ENCODE measurements at places on chromosomes 1 and 21.

DNA sequence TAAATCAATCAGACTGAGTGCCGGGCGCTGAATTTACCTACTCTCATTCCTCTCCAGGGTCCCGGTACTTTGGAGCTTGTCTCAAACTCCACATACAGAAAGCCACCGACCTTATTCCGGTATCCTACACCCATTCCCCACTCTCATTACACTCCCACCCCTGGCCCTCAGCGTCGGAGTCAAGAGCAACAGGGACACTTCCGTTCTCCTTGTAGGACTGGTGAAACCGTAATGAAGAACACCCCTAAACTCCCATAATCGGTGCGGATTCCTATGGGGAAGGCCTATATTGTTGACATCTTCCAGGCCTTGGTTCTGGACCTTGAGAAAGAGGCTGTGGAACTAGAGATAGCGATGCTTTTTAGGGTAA lies 798 bp downstream of the ZBED6 start:
- DNase-seq: peak; percentile 38

- no peak for DNase-seq
Observed at GRCh38 chr1:24374891-24375786, 38.4 kb downstream of the STPG1 start.

DNA sequence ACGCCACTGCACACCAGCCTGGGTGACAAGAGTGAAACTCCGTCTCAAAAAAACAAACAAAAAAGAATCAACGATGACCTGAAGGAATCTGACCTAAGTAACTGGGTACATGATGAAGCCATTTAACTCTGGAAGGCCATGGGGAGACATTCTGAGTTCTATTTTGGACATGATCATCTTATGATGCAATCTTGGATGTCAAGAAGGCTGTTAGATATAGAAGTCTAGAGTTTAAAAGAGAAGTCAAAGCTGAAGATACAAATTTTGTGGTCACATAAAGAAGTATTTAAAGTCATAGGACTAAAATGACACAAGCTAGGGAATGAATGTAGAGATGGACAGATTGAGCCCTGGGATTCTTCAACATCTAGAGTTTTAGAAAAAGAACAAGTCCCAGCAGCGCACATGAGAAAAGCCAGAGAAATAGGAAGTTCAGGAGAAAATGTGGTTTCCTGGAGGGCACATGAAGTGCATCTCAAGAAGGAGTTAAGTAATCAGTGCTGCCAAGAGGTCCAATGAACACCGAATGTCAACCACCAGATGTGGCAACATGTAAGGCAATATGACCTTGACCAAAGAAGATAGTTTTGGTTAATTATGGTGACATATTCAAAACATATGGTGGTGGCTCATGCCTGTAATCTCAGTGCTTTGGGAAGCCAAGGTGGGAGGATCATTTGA lies 26.8 kb downstream of the ELK4 start:
- no peak for DNase-seq

GRCh38 chr1:197955486-197956394 lies 38.6 kb downstream of the LHX9 start:
- no peak for DNase-seq

DNA sequence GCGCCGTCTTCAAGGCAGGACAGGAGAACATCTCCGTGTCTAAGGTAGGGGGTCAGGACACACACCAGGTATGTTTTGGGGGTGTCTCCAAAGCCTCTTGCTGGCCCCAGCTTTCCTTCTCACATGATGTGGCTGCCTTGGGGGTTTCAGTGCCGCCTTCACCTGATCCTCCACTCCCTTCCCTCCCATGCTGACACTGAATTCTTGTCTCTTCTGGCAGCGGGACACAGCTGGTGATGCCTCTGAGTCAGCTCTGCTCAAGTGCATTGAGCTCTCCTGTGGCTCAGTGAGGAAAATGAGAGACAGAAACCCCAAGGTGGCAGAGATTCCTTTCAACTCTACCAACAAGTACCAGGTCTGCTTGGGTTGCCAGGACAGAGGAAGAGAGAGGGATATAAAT lies 13.5 kb downstream of the ATP1A2 start:
- DNase-seq: peak; percentile 48

- no peak for DNase-seq
Observed at GRCh38 chr1:94015489-94015817, 105.5 kb downstream of the ABCA4 start.

DNA sequence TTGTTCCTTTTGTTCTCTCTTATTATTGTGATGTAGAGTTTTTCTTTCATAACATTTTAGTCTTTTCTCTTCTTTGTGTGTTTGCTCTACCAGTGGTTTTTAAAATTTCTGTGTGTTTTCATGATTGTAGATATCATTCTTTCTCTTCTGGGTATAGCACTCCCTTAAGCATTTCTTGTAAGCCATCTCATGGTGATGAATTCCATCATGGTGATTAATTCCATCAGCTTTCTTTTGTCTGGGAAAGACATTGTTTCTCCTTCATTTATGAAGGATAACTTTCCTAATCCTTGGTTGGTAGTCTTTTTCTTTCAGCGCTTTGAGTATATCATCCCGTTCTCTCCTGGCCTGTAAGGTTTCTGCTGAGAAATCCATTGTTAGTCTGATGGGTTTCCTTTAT lies 22.7 kb downstream of the CD55 start:
- DNase-seq: no peak

DNA sequence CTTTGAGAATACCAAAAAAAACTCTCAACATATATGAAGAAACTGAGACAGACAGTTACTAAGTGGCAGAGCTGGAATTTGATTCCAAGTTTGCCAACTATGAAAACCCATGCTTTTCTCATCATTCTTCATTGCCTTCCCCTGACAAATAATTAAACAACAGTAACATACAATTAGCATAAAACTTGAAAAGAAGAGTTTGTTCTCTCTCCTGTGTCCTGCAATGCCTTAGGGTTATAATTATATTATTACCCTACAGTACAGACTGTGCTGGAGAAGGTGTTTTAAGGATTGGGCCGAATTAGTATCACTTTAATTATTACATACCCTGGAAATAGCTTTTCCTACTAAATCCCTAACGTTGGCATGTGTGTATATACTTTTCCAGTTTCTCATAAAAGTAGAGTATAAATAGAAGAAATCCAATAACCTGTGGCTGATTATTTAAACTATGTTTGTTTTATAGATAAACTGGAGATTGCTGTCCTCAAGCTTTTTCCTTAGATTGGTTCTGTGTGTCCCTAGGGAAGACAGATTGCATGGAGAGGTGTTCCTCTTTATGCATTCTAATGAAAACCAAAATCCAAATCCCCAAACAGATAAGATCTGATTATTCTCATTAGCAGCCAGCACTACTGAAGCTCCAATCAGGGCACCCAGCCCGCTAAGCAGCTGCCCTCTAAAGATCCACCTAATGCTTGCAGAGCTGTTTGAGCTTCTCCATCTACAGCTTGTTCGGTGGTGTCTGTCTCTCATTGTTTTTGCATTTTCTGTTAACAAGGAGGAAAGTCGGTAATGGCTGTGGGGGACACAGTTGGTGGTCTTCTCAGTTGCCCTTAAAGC lies 156.3 kb downstream of the TM2D1 start:
- no peak for DNase-seq

DNA sequence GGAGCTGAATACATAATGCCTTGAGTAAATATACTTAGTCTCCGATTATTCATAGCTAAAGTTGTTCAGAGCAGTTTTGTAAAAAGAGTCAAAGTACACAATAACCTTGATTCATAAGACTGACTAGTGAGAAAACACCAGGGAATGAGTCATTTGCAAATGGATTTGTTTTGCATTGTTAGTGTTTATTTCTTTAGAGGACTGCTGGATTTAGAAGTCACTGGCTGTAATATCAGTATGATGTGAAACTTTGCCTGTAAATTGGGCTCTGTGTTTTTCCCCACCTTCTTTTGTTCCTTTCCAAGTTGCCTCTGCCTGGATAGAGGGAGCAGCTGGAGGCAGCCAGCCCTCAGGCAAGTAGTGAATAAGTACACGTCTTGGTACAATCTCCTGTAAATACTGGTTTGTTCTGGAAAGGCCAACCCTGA lies 474.7 kb downstream of the NUF2 start:
- no peak for DNase-seq

DNA sequence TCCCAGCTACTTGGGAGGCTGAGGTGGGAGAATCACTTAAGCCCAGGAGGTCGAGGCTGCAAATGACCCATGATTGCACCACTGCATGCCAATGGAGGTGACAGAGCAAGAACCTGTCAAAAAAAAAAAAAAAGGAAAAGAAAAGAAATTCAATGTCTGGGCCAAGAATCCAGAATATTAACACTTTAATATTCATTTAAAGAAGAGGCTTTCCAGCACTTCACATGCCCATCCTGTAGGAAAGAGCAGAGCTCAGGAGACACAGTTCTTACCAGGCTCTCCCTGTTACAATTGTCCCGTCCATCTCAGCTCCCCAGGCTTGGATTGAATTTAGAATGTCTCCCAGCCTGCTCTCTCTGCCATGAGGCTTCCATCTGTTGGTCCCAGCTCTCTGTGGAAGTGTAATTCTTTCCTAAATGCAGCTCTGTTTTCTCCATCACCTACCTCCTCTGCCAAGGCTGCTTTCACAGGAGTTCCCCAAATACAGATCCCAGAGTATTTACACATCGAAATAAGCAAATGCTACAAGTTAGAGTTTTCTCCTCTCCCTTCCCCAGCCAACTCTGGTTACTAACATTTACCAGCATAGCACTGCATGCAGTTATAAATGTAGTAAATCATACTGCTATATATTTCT lies 116.6 kb upstream of the CDC42BPA start:
- DNase-seq: no peak

- DNase-seq: no peak
Observed at GRCh38 chr1:157652859-157653493, 47.6 kb downstream of the FCRL3 start.

- DNase-seq: no peak
Observed at GRCh38 chr21:44324106-44324853, 14.9 kb downstream of the CFAP410 start.

- DNase-seq: no peak
Observed at GRCh38 chr21:31878831-31879230, 6.0 kb downstream of the HUNK start.

- peak; percentile 68 for DNase-seq
Observed at GRCh38 chr1:2213576-2214505, 14.3 kb upstream of the SKI start.

GRCh38 chr1:37570528-37571334 lies 14.0 kb downstream of the DNALI1 start:
- DNase-seq: no peak

DNA sequence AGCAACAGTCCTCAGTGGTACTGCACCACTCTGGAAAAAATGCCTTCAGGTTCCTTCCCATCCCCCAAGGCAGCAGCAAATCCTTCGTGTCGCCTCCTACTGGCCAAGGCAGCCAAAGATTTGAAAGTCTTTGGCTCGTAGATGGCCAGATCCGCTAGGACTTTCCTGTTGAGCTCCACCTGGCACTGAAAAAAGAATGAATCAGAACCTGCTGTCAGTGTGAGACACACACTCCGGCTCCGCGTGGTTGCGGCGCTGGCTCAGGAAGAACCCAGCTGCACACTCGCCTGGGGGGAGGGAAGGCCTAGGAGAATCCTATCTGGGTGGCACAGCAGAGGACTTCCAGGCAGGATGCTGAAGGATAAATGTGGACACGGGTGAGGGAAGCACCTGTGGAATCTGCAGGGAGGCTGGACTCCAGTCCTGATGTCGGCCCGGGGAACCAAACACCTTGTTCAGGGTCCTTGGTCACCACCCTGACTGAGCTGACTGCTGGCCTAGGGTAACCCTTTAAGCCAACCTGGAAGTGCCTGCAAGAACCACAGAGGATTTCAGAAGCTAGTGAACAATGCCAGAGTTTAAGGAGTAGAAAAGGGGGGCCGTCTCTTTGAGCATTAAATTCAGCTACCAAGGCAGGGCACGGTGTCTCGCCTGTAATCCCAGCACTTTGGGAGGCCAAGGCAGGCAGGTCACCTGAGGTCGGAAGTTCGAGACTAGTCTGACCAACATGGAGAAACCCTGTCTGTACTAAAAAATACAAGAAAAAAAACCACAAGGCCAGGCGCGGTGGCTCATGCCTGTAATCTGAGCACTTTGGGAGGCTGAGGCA lies 3.2 kb upstream of the CCNL2 start:
- no peak for DNase-seq

DNA sequence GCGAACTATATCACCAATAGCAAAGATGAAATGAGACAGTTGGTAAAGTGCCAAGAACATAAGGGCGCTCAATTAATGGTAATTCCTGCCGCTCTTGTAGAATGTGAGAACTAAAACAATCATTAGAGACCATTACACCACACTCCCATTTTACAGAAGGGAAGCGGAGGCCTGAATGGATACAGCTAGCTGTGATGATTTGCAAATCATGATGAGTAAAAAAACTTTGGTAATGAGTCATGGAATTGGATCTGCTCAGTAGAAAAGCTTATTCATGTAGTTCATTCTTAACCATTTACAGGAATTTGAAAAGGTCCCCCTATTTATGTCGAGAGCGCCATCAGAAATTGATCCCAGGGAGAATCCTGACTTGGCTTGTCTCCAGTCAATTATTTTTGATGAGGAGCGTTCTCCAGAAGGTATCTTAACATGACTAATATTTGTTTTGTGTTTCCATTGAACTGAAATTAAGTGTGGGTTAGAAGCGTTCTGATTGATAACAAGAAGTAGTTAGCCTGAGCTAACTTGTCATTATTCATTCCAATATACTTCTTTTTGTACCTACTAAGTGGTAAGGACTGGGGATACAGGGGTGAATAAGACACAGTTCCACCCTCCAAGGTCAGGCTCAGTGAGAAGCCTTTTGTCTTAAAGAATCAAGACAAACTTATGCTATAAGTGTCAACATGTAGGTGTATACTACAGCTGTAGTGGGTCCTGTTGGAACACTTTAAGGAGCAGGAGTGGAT lies 812 bp downstream of the TTC4 start:
- DNase-seq: no peak

- no peak for DNase-seq
Observed at GRCh38 chr1:156640842-156641706, 843 bp upstream of the BCAN start.

DNA sequence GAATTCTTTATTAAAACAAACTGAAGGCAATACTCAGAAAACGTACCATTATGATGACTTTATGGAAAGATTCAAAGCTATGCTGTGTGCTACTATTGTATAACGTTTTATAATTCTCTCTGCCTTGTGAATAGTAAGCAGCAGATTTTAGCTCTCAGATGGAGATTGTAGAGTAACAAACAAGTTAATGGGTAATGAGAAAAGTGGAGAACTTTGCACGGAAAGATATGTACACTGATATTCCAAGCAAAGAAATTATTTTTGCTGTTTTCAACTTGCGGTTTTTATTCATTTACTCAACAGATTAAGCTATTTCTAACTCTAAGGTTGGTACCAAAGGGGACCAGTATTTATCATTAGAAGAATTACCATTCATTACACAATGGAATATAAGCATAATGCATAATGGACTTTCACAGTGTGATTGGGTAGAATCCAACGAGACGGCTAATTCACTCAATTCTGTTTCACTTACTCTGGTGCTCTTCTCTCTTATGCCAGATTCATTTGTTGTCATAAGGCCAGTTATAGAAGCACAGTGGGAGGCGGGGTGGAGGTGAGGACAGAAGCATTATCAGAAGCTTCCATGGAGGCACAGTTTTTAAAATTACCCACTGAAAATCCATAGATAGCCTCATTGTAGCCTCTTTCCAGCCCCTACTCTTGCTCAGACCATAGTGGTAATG lies 38.6 kb downstream of the ATP1B1 start:
- no peak for DNase-seq

- no peak for DNase-seq
Observed at GRCh38 chr1:58933599-58933926, 149.7 kb upstream of the JUN start.

Measured in occipital lobe (tissue), 3 donors.